ENCODE measurements at places on chromosomes 5 and 9.

DNA sequence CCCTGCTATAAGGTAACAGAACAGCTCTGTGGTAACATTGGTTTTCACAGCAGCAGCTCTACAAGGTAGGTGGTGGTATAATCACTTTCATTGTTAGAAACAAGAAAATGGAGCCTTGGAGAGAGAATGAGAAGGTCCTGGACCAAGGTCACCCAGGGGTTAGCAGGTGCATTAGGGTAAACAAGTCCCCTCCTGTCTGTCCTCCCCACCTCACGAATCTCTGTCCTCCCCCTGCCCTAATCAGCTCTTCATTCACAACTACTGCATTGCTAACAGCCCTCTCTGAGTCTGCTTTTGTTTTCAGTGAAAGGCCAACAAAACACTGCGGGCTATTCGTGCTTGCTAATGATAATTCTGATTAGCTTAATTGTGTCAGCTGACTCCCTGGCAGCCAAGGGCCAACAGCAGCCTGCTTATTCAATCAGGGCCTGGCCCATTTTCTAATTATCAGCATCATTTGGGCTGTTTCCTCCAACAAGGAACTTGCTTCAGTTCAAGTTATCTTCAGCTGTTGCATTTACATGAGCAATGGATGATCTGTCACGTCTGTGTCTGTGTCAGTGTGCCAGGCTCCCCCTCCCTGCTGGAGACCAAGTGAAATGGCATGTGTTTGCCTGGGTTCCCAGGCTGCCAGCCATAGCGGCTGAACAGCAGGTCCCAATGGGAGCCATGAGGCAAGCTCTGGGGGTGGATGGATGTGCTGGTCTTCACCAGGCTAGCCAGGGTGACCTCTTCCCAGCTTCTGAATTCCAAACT lies 56.7 kb upstream of the EQTN start:
- no peak for DNase-seq

DNA sequence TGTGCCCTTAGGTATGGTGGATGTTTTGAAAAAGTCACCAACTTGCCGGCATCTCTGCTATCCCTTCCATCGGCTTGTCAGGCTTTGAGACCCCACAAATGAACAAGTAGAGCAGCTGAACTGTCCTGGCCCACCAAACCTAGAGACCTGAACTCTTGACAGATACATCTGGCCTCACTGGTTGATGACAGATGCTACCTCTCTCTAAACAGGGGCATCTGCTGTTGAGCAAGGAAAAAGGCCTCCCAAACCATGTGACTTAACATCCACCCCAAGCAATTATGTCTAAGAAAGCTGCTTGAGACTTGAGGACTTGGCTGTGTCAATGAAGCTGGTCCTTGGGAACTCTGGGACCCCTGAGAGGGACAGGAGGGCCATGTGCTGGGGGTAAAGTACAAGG lies 2.3 kb downstream of the CCNI2 start:
- no peak for DNase-seq

GRCh38 chr5:175681045-175681967 lies 23.4 kb downstream of the HRH2 start:
- no peak for DNase-seq

DNA sequence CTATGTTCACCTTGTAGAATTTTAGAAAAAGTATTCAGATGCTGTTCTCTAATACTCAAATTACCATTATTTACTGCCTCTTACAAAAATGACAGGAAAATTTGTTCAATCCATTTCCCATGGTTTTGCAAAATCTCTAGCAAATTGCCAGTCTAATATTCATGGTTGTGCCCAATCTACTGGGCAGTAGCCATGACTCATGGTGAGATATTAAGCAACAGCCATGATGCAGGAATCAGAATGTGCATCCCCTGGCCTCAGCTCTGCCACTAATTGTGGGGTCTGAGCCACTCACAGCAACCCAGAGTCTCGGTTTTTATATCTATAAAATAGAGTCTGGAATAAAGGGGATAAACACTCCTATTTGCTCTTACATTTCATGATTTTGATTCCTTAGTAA lies 353.6 kb downstream of the DEPDC1B start:
- DNase-seq: peak; percentile 23

- no peak for DNase-seq
Measured at GRCh38 chr5:18311266-18311665, 677.0 kb downstream of the TAF11L14 start.

DNA sequence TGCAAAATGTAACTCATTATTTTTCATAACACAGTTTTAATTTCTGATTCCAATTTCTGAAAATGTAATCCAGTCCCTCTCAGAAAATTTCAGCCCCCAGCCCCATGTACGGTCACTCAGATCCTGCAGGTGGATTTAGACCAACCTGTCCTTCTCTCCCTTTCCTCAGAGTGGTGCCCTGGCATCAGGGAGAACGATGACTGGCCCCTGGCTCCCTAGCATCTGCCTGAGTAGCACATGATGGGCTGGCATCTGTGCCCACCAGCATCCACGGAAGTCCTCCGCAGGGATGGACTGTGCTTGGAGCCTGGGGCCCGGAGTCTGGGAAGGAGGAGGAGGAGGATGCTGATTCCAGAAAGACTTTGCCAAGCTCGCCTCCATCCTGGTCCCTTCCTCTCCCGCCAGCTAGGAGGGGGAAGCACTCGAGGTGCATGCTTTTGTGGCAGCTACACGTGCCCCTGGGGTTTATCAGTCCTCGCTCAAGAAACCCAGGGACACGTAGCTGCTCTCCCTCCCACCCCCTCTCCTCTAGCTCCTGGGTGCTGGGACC lies 54.4 kb upstream of the RUFY1 start:
- DNase-seq: no peak

GRCh38 chr9:86246752-86247161 lies 12.7 kb downstream of the C9orf153 start:
- DNase-seq: peak; percentile 31

- no peak for DNase-seq
Measured at GRCh38 chr5:75677607-75678006, 39.6 kb downstream of the POC5 start.

GRCh38 chr9:73259086-73259696 lies 107.5 kb downstream of the ANXA1 start:
- no peak for DNase-seq

- no peak for DNase-seq
Measured at GRCh38 chr5:481347-481746, 38.4 kb downstream of the EXOC3 start.

GRCh38 chr5:178642351-178642909 lies 15.6 kb upstream of the CLK4 start:
- peak; percentile 99 for DNase-seq

- DNase-seq: no peak
Measured at GRCh38 chr5:68522863-68523262, 307.3 kb downstream of the PIK3R1 start.

DNA sequence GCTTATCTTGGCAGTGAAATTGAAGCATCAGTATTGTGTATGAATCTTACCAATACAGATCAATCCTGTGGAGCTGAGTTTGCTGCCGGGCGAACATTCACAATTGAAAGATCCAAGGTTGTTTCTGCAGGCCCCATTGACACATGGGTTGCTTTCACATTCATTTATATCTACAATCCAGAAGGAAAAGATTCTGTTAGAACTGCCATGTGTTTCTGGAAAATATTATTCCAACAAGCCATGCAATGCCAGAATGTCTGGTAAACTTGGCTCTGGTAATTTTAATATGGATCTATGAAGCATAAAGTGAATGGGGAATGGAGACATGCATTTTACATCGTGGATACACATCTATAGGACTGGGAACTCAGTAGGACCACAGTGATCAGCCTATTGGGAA lies 180.8 kb downstream of the FBN2 start:
- no peak for DNase-seq

DNA sequence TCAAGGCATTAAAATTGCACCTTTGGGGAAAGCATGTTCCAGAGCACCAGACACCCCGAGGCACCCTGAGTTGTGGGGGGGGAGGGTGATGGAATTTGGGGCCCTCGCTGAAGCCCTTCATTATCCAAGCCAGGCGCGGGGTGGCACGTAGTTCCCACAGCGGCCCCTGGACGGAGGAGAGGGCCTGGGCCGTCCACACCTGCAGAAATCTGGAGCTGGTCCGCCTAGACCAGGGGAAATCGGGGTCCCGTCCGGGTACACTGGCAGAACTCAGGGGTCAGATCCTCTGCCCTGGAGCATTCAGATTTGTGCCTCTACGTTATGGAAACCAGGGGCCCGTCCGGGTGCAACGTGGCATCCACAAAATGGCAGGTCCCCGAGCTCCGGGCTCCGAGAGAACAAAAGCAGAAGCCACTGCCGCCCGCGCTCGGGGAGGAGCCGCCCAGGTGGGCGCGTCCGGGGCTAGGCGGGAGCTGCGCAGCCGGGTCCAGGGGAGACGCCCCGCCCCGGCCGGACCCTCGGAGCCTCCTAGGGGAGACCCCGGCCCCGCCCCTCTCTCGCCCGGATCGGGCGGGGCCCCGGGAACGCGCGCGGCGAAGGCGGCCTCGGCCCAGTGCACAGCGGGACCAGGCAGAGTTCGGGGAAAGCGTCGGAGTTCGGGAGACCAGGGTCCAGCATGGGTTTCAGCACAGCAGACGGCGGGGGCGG lies at the start of gene PLEKHG4B:
TSS of gene PLEKHG4B (plus strand) at position 613 of the 708 bp plus-strand sequence. CDS start at position 677, 64 bp downstream.
- no peak for DNase-seq

GRCh38 chr5:120052916-120053828 lies 410.9 kb upstream of the PRR16 start:
- peak; percentile 4 for DNase-seq

GRCh38 chr5:75281716-75282465 lies 45.2 kb upstream of the ANKRD31 start:
- DNase-seq: no peak
